ENCODE measurements at places on chromosomes 13 and 19. TPM values are rescaled to one million over a fixed set of nuclear protein-coding genes. Genes with fewer than 3 reads are reported as not detected.

- DNase-seq, result no peak
Measured at GRCh38 chr13:111654531-111654930, 334.1 kb downstream of the TEX29 start.

GRCh38 chr19:45667620-45668341 is at the start of gene GIPR:
TSS of gene GIPR (plus strand) at chr19:45668221. CDS start at chr19:45669521, 1,300 bp downstream.
- peak; percentile 54 for DNase-seq

DNA sequence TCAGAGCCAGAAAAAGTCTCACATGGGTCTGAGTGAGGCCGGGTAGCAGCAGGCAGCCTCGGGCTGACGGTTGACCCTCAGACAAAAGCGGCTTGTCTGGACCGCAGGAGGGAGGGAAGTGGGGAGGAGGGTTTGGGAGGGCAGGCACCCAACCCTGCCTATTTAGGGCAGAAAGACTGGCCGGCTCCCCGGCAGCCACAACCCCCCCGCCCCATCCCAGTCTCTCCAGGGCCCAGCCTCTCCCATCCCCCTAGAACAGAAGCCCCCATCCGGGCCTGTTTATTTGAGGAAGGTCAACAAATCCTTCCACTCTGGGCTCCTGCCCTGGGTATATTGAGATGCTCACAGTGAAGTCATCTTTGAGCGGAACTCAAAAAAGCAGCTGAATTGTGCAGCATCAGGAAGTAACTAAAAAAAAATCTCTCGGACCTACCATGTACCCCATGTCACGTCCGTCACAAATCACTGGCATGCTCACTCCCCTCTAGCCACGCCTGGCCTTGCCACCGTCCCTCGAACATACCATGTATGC is 6.3 kb downstream of the DACT3 start:
- peak; percentile 73 for DNase-seq

GRCh38 chr19:46356149-46357055 is 9.5 kb downstream of the PPP5C start:
- no peak for DNase-seq

GRCh38 chr13:89784161-89784809 is 1563.2 kb upstream of the MIR17HG start:
- no peak for DNase-seq

GRCh38 chr19:50501568-50502475 is 9.2 kb downstream of the JOSD2 start:
- no peak for DNase-seq

GRCh38 chr13:44404261-44405132 is 30.9 kb downstream of the SERP2 start:
- DNase-seq, result no peak

GRCh38 chr19:2089727-2090053 is 6.4 kb downstream of the MOB3A start:
- no peak for DNase-seq

DNA sequence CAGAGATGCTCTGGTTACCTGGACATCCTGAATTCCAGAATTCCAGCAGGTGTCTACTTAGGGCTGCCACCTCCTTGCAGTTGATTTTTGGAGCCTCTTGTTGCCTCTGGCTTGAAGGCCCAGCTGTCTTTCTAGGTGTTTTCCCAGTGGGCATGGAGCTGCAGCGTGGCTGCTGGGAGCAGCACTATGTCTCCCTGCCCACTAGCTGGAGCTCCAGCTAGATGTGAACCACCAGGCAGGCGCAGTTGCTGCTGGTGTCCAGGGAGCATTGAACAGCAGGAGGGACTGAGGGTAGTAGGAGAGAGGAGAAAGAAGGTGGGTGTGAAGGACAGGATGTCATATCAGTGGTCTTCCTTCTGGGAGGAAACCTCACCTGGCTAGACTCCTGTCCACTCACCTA is 9.9 kb upstream of the SELENOW start:
- no peak for DNase-seq

GRCh38 chr19:47095476-47096099 is 18.0 kb downstream of the ZC3H4 start:
- DNase-seq, result no peak

DNA sequence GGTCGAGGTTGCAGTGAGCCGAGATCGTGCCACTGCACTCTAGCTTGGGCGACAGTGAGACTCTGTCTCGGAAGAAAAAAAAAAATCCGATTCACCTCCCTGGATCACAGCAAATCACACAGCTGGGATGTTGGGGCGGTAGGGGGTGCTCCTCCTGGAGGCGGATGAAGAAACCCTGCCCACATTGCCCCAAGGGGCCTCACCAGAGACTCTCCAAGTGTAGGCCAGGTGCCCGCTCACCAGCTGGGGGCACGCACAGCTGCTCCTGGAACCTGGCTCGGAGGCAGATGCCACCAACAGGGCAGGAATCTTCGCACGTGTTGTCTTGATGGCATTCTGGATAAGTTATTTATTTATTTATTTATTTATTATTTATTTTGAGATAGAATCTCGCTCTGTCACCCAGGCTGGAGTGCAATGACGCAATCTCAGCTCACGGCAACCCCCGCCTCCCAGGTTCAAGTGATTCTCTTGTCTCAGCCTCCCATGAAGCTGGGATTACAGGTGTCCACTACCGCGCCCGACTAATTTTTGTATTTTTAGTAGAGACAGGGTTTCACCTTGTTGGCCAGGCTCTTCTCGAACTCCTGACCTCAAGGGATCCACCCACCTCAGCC is 3.1 kb downstream of the UQCR11 start:
- DNase-seq, result no peak

DNA sequence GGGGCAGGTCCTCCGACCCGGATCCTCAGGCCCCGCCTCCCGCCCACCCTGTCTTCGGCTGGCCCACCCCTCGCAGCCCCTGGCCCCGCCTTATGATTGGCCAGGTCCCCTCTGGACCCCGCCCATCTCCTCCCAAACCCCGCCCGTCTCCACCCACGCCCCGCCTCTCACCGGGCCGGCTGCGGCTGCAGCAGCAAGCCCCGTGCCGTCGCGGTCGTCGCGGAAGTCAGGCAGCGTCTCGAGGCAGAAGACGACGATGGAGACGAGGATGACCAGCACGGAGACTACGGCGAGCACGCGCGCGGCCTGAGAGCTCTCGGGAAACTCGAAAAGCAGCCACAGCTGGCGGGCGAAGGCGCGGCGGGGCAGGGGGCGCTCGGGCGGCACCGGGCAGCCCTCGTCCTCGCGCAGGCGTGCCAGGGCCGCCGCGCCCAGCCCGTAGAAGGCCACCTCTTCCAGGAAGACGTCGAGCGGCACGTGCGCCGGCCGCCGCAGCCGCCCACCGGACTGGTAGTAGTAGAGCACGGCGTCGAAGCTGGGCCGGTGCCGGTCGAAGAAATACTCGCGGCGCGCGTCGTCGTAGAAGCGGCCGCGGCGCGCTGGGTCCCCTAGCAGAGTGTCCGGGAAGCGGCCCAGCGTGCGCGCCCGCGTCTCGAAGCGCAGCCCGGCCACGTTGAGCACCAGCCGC is 495 bp downstream of the KCNA7 start:
- DNase-seq, result no peak

DNA sequence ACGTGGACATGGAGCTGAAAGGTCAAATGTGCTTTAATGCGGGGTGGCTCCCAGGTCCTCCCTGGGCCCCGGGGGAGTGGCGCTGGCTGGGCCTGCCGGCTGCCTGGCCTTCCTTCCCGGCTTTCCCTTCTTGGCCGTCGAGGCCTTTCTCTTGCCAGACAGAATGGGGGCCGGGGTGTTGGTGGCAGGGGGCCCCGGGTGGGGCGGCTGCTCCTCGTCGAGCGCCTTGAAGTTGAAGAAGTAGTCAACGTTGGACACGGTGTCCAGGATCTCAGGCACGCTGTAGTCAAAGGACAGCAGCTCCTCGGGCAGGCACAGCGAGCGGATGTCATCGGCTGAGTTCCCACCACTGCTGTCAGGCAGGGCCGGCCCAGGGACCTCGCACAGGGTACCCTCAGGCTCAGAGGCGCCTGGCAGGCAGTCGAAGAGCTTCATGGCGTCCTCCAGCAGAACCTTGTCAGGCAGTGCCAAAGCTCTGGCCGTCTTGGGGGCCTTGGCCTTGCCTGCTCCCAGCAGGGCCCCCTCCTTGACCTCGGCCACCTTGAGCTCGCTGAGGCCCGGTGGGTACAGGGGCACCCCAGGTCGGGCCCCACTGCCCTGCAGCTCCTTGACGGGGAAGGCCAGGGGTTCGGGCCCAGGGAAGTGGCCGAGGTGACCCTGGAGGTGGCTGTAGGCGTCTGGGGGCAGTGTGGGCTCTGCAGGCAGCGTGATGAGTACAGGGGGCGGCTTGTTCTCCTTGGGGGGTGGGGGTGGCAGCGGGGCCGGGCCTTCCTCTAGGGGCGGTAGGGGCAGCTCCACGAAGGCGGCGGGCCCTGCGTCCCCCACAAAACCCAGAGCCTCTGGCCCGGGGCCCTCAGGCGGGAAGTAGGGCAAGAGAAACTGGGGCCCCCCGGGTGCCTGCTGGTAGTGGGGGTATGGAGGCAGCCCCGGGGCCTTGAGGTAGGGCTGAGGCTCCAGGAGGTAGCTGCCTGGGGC is 1.3 kb downstream of the PRR22 start:
- no peak for DNase-seq

- DNase-seq, result peak; percentile 33
Measured at GRCh38 chr13:109657395-109657794, 129.0 kb downstream of the IRS2 start.

DNA sequence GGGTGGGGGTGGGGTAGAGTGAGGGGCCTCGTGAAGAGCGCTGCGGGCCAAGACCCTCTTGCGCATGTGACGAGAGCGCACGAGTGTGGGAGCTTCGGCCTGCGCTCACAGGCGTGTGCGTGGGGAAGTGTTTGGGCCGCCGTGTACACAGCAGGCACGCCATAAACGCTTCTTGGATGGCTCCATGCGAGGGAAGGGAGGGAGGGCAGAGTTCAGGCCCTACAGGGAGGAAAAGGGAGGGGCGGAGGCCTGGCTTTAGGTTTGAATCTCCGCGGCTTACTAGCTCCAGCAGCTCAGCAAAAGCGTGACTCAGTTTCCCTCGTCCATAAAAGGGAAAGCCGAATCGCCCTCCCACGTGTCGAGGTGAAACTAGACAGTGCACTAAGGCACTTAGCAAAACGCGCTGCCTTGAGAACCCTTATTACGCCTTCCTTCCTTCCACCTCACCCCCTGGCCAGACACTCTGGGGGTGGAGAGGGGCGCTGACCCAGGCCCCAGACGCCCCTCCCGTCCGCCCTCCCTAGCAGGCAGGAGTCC is 12.5 kb downstream of the GADD45B start:
- no peak for DNase-seq

DNA sequence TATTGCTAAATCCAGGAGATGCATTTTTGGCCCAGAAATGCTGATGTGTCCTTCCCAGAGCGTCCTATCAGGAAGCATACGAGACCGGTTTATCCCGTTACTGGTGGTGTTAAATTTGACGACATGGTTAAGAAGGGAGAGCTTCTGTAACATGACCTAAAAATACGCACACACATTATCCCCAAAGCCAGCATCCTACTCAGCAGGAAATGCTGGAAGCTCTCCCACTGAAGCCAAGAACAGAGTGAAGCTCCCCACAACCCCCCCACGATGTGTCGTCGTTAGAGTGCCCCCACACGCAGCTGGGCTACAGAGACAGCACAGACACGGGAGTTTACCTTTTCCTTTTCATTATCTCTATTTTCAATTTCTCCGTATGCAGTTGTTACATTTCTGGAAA is 45.1 kb upstream of the MCF2L start:
- DNase-seq, result no peak

- DNase-seq, result peak; percentile 92
Measured at GRCh38 chr13:113122550-113123225, at the start of gene F10. TSS of gene F10 (plus strand) at chr13:113122799. CDS start at chr13:113122856, 57 bp downstream.

GRCh38 chr13:43482026-43482425 is 304.7 kb downstream of the ENOX1 start:
- DNase-seq, result no peak

- peak; percentile 87 for DNase-seq
Measured at GRCh38 chr13:42991898-42992763, at the start of gene EPSTI1. TSS of gene EPSTI1 (minus strand) at chr13:42992241. CDS start at chr13:42992165, 76 bp downstream.

The TEKTIP1 gene
- total RNA-seq, result 5.8 TPM

The KLK12 gene
- total RNA-seq, result 14.4 TPM

The GSX1 gene
- total RNA-seq, result not detected

The NCR1 gene
- 0.63 TPM for total RNA-seq

The SERP2 gene
- 6.6 TPM for total RNA-seq

The USP12 gene
- 23.5 TPM for total RNA-seq

The RETN gene
- total RNA-seq, result 42.6 TPM

The NLRP5 gene
- total RNA-seq, result not detected

The ZNF254 gene
- total RNA-seq, result 14.9 TPM

The KCNN1 gene
- total RNA-seq, result not detected

The ZNF585A gene
- total RNA-seq, result 17.2 TPM

Measured in lung (tissue), 17 donors.